Activated naive CD8-positive, alpha-beta T cell treated with anti-CD3 and anti-CD28 coated beads, Interleukin-2, amount 10 ng/mL, durations not matched to agents 7 days and 5 days (primary cell): ENCODE measurements at places on chromosomes 12 and 14.

- H3K27me3 ChIP-seq = peaks cover 54% of the 10 kb centered on the region
- DNase-seq = peak; percentile 74
- H3K36me3 ChIP-seq = peaks cover 2% of the 10 kb centered on the region
- peaks cover 30% of the 10 kb centered on the region for H3K4me1 ChIP-seq
These were observed 2.2 kb upstream of the NXPH4 start for GRCh38 chr12:57214398-57214781.

GRCh38 chr14:40123816-40124215 is 691.6 kb upstream of the FBXO33 start:
- DNase-seq = no peak
- H3K36me3 ChIP-seq = no peaks in the 10 kb centered on the region
- H3K27ac ChIP-seq = no peak overlapping the region
- no peaks in the 10 kb centered on the region for H3K4me1 ChIP-seq

- no peaks in the 10 kb centered on the region for H3K36me3 ChIP-seq
- no peak overlapping the region for H3K4me3 ChIP-seq
- DNase-seq = no peak
- H3K4me1 ChIP-seq = peaks cover 10% of the 10 kb centered on the region
These were observed 7.6 kb downstream of the AICDA start for GRCh38 chr12:8605057-8605456.

DNA sequence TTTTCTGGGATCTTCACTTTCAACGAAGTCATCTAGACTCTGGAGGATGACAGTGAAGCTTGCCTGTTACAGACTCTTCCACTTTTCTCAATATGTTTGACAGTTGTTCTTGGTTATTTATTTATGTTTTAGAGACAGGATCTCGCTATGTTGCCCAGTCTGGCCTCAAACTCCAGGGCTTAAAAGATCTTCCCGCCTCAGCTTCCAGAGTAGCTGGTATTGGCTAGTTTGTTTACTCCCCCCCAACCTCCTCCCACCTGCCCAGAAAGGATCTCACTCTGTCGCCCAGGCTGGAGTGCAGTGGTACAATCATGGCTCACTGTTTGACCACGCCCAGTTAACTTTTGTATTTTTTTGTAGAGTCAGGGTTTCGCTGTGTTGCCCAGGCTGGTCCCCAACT is 3.3 kb downstream of the SPATS2 start:
- H3K4me1 ChIP-seq = peaks cover 28% of the 10 kb centered on the region
- peaks cover 9% of the 10 kb centered on the region for H3K36me3 ChIP-seq
- H3K27me3 ChIP-seq = no peaks in the 10 kb centered on the region
- no peak overlapping the region for H3K4me3 ChIP-seq
- DNase-seq = no peak

GRCh38 chr14:42654707-42655106 is 1048.0 kb downstream of the LRFN5 start:
- H3K4me3 ChIP-seq = no peak overlapping the region
- no peaks in the 10 kb centered on the region for H3K27me3 ChIP-seq
- no peaks in the 10 kb centered on the region for H3K4me1 ChIP-seq
- no peaks in the 10 kb centered on the region for H3K36me3 ChIP-seq
- no peak for DNase-seq
- H3K27ac ChIP-seq = no peak overlapping the region

DNA sequence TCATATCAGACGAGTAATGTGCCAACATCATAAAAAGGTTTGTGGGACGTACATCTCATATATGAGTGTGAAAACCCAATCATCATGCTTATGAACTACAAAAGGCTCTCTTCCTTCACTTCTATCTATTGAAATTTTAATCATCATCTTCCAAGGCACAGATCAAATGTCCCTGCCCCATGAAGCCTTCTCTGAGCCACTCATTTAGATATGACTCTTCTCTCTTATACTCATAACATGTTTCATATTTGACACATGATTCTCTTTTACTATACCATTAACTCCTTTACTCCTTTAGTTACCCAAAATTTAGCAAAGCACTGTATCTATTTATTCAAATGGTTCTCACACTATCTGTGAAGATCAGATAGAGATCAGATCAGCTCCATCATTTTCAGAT is 22.2 kb downstream of the RALGAPA1 start:
- H3K4me3 ChIP-seq = no peak overlapping the region
- peaks cover 13% of the 10 kb centered on the region for H3K4me1 ChIP-seq
- no peak for DNase-seq
- H3K36me3 ChIP-seq = peaks cover 12% of the 10 kb centered on the region

DNA sequence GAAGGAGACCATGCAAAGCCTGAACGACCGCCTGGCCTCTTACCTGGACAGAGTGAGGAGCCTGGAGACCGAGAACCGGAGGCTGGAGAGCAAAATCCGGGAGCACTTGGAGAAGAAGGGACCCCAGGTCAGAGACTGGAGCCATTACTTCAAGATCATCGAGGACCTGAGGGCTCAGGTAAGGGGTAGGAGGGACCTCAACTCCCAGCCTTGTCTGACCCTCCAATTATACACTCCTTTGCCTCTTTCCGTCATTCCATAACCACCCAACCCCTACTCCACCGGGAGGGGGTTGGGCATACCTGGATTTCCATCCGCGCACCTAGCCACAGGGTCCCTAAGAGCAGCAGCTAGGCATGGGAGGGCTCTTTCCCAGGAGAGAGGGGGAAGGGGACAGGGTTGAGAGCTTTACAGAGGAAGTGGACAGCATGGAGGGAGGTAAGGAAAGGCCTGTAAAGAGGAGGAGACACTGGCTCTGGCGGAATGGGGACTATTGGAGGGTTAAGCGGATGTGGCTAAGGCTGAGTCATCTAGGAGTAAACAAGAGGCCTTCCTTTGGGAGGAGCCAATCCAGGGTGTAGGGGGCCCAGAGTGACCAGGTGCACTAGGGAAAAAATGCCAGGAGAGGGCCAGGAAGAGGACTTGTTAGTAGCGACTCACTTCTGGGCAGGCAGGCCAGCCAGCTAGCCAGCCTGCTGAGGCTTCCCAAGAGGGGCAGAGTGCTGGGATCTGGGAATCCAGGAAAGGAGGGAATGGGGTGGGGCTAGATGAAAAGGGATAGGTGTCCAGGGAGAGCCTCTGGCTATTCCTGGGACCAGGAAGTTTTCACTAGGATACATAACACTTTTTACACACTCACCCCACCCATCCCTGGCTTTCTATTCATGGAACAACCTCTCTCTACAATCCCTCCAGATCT is 754 bp downstream of the KRT18 start:
- H3K4me3 ChIP-seq = peak overlapping the region; percentile 66
- H3K27me3 ChIP-seq = peaks cover 4% of the 10 kb centered on the region
- H3K36me3 ChIP-seq = no peaks in the 10 kb centered on the region
- peaks cover 4% of the 10 kb centered on the region for H3K4me1 ChIP-seq
- DNase-seq = no peak

GRCh38 chr14:59362513-59362912 is 102.7 kb downstream of the GPR135 start:
- DNase-seq = no peak
- no peaks in the 10 kb centered on the region for H3K27me3 ChIP-seq
- H3K4me1 ChIP-seq = peaks cover 4% of the 10 kb centered on the region

DNA sequence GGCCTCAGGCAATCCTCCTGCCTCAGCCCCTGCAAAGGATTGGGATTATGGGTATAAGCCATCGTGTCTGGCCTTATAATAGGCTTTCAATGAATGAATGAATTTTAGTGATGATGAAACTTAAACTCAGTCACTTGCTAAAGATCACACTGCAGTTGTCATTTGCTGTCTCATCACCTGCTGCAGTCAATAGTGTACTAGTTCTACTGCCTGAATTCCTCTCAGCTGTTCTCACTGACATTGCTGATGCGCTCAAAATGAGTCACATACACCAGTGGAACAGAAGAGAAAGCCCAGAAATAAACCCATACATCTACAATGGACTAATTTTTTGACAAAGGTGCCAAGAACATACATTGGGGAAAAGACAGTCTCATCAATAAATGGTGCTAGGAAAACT is 5.6 kb upstream of the SYNJ2BP start:
- peaks cover 3% of the 10 kb centered on the region for H3K27me3 ChIP-seq
- peaks cover 3% of the 10 kb centered on the region for H3K4me1 ChIP-seq
- H3K27ac ChIP-seq = no peak overlapping the region
- H3K4me3 ChIP-seq = no peak overlapping the region

DNA sequence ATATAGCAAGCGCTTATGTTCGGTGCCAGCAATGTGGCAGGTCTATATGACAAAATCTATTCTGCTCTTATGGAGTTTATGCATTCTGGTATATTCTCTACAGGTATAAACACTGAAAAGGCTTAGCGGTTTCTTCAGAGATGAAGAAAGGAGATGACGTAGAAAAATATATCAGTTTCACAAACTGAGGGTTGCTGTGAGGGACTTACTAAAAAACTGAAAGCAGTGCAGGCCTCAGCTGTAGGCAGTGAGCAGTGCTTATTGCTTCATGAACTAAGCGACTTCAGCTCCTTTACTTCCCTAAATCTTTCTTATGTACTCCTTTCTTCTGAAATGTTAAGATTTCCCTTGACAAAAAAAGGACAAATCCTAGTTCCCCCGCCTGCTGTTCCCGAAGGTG is 4.5 kb downstream of the DDX47 start:
- H3K27me3 ChIP-seq = no peaks in the 10 kb centered on the region
- peaks cover 45% of the 10 kb centered on the region for H3K4me1 ChIP-seq
- H3K36me3 ChIP-seq = peaks cover 40% of the 10 kb centered on the region
- no peak overlapping the region for H3K4me3 ChIP-seq

- no peak for DNase-seq
- no peak overlapping the region for H3K27ac ChIP-seq
- H3K27me3 ChIP-seq = no peaks in the 10 kb centered on the region
These were observed 34.6 kb upstream of the PPP2R5C start for GRCh38 chr14:101726954-101727302.

DNA sequence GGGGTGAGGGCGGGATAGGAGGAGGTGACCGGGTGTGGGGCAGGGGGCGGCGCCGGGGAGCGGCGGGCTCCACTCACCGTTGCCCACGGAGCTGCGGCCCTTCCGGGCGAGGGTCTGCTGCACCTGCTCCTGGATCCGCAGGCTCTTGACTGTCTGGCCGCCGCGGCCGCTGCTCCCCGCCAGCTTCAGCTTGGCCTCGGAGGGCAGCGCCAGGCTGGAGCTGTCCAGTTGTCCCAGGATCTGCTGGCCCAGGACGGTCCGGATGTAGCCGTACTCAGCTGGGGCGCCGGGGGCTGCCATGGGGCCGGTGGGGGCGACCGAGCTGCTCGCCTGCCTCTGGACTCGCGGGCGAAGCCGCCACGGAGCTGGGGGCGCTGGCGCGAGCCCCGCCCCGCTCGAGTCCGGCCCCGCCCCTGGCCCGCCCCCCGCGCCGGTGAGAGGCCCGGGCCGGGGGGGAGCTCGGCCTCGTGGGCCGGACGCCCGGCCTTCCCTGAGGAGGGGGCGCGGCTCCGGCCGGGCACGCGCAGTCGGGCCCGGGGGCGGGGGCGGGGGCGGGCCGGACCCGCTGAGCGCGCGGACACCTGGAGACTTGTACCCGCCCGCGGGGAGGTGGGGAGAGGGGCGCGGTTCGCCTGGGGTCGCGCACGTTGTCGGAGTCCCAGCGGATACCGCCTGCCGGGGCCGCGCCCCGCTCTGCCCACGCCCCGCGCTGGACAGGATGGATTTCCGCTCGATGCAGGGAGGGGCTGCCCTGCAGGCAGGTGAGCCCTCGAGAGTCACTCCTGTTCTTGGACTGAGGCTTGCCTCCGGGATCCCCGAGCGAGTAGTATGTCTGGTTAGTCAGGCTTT is at the start of gene PKP2:
Gene PKP2, minus strand, starts transcription at position 346 of the 849 bp plus-strand sequence. Its CDS starts 46 bp downstream, at position 300.
- H3K4me3 ChIP-seq = peak within 1 kb of the TSS; percentile 70
- no peaks in the 10 kb centered on the region for H3K36me3 ChIP-seq
- DNase-seq = peak; percentile 45
- peaks cover 45% of the 10 kb centered on the region for H3K27me3 ChIP-seq
- peaks cover 11% of the 10 kb centered on the region for H3K4me1 ChIP-seq
- H3K27ac ChIP-seq = no peak within 1 kb of the TSS

DNA sequence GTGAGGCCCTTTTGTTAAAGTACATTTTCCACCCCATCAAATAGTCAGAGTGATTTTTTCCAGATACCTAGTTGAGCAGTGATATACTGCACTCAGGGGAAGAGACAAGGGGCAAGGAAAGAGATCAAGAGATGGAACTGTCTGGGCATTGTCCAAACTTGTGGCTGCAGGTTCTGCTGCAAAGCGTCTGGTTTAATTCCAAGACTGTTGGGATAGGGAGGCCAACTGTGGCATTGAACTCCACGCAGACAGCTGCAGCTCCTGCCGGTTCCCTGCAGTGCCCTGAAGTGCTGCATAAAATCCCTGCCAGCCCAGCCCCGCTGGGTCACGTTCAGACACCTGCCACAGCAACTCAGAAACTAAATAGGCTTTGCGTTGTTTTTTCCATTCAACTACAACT is 30.5 kb downstream of the RPH3A start:
- no peak for DNase-seq
- peaks cover 9% of the 10 kb centered on the region for H3K27me3 ChIP-seq
- H3K36me3 ChIP-seq = no peaks in the 10 kb centered on the region
- no peaks in the 10 kb centered on the region for H3K4me1 ChIP-seq

GRCh38 chr12:52317468-52318052 is 3.6 kb downstream of the KRT83 start:
- H3K27me3 ChIP-seq = peaks cover 34% of the 10 kb centered on the region
- no peak for DNase-seq
- no peaks in the 10 kb centered on the region for H3K4me1 ChIP-seq

DNA sequence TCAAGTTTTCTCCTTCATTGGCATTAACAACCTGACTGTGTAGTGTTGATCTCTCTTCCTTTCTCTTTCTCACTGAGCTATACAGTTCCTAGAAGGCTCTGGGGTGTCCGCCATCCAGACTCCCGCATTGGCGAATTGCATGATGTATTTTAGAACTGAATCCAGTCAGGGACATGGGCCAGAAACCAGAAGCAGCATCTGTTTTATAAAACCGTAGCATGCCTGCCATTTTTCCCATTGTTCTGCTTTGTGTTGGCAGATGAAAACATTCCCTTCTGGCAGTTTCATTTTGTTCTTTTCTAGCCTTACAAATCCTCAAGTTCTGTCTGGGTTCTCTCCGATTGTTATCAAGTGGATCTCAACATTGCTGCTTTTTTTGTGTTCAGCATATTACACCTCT is 268.3 kb upstream of the SEL1L start:
- no peaks in the 10 kb centered on the region for H3K36me3 ChIP-seq
- no peaks in the 10 kb centered on the region for H3K4me1 ChIP-seq
- H3K4me3 ChIP-seq = no peak overlapping the region
- DNase-seq = no peak
- no peaks in the 10 kb centered on the region for H3K27me3 ChIP-seq
